Central memory CD4-positive, alpha-beta T cell (primary cell): ENCODE measurements at places on chromosomes 2 and 18.

DNA sequence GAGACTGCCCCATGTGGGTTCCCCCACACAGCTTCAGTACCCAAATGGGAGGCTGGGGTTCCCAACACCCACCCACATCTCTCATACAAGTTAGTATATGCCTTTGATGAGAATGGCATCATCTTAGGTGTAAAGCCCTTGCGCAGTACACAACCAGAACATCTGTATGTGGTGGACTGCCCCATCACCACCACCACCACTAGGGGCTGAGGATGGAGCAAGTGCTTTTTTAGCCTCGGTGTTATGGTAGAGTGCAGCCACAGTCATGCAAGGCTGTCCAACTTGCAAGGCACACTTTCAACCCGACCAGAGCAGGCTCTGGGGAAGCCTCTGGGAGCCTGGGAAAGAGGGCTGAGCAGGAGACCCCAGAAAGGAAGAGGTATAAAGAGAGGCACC, 241.2 kb downstream of the TFCP2L1 start:
- DNase-seq: no peak

GRCh38 chr2:99984799-99985515, 157.4 kb downstream of the AFF3 start:
- DNase-seq: no peak

GRCh38 chr2:17798338-17798737, 17.9 kb upstream of the MSGN1 start:
- no peak for DNase-seq

DNA sequence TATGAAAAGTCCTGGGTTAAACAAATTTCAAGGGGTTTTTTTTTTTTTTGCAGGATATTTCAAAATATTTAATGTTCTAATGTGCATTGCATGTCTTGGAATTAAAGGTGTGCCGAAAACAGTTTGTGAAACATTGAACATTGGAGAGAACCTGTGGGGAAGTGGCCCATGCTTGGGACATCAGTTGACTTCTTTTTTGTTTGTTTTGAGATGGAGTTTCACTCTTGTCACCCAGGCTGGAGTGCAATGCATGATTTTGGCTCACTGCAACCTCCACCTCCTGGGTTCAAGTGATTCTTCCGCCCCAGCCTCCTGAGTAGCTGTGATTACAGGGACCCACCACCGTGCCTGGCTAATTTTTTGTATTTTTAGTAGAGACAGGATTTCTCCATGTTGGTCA, 71.0 kb upstream of the RAPH1 start:
- DNase-seq: no peak

DNA sequence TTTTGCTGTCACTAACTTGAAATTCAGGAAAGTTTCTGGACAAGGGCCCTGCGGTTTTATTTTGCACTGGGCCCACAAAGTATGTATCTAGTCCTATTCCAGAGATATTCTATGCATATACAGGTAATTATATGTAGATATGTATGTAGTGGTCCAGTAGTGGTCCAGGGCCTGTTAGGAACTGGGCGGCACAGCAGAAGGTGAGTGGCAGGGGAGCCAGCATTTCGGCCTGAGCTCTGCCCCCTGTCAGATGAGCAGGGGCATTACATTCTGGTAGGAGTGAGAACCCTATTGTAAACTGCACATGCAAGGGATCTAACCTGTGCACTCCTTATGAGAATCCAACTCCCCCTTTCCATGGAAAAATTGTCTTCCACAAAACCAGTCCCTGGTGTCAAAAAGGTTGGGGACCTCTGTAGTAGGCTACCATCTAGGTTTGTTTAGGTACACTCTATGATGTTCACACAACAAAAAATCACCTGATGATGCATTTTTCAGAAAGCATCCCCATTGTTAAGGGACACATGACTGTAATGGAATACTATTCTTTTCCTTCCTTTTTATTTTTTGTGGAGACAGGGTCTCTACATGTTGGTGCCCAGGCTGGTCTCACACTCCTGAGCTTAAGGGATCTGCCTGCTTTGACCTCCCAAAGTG, 2.8 kb upstream of the PPP4R3B start:
- no peak for DNase-seq
